ENCODE measurements at places on chromosomes 1 and 21.

- no peak for DNase-seq
Measured at GRCh38 chr1:76601465-76601864, 265.8 kb upstream of the ST6GALNAC5 start.

GRCh38 chr1:165897326-165898303 is 70.2 kb downstream of the UCK2 start:
- DNase-seq = no peak

DNA sequence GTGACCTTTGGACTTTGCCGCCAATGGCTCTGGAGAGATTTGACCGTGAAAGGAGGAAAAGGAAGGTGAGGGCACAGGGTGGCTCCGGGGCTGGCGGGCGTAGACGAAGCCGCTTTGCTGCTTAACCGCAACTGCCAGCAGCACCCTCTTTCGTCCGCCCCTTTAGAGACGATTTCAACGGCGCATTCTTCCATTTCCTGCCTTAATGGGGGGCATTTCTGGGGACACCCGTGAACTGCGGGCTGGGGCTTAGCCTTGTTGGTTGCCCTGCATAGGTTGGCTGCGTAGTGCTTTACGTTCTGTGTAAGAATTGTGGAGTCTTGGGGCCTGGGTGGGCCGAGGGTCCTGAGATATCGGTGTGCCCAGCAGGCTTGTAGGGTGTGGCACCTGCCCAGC is 6.7 kb upstream of the NPHP4 start:
- no peak for DNase-seq

- no peak for DNase-seq
Measured at GRCh38 chr1:152049291-152050083, 12.7 kb upstream of the S100A11 start.

GRCh38 chr1:223620297-223620897 is 45.1 kb downstream of the CAPN8 start:
- no peak for DNase-seq

- no peak for DNase-seq
Measured at GRCh38 chr1:152182431-152182830, 23.4 kb upstream of the RPTN start.

DNA sequence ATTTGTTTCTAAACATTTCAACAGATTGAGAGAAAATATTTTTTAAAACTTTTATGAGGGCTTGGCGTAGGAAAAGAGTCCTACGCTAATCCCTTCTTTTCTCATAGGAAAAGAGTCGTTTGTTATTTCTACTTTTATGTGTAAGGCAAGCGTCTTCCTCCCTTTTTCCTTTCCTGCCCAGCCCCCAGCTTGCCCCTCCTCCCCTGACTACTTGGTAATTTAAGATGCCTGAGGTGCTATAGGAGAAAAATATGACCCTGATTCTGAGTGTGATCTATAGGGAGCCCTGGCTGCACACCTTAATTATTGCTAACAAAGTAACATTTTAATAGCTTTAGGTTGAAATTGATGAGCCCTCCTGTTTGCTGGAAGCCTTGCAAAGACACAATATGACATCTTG is 373.6 kb downstream of the PBX1 start:
- no peak for DNase-seq

DNA sequence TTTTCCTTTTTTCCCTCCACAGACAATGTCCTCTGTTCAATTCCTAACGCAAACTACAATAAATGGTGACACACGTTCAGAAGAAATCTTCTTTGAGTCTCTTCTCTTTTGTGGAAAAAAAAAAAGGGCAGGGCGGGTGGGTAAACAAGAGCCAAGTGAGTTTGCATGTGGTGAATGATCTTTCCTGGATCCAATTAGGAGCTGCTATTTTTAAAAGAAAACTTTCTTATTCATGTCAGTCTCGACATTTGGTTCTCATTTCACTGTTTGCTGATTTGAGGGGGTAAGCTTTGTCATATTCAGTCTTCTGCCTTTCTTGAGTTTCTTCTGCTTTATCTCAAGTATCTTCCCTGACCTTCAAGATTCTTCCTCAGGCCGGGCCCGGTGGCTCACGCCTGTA is 29.2 kb upstream of the KIF1B start:
- DNase-seq = no peak

DNA sequence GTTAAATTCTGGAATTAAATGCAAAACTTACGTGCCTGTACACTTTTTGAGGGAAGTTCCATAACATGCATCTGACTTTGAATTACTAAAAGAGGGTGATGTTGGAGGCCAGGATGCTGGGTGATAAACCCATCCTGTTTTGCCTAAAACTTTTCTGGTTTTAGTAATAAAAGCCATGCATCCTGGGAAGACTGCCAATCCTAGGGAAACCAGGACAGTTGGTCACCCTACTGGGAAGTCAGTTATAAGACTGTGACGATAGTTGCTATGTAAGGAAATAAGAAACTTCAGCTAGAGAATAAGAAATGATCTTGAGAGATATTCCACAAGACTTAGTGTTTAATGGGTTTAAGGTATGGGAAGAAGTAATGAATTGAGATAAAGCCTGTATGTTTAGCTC is 336.6 kb upstream of the LYPLAL1 start:
- no peak for DNase-seq

GRCh38 chr1:157004327-157004726 is 41.2 kb downstream of the ARHGEF11 start:
- no peak for DNase-seq

DNA sequence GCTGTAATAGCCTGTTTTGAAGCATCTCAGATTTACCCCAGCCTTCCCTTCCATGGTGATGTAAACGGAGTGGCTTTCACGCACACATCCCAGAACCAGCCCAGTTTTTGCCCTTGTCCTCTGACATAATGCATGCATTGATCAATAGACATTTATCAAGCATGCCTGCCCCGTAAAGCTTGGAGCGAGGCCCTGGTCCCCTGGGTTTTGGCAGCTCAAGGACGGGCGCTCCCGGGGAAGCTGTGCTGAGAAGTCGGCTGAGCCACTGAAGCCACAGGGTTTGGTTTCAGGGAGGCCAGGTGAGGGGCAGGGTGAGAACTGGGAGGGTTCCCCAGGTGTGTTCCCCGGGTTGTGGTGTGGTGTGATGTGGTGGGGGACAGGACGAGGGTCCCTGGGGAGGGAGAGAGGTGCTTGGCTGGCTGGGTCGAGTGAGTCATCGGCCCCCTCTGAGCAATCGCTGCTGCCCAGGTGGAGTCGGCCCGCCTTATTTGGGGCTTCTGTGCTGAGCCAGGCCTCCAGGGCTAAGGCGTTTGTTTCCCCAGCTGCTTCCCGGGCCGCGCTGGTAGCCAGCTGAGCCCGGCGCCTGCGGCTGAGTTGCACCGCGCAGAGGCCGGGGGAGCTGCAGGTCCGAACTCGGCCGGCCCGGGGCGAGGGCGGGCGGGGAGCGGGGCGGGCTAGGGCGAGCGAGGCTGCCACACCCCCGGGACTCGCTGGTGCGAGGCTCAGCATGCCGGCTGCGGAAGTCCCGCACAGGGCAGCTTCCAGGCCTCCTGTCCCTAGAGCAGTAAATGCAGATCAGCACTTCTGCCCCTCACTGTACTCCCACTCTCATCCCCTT is 23.6 kb downstream of the ATP2B4 start:
- no peak for DNase-seq

DNA sequence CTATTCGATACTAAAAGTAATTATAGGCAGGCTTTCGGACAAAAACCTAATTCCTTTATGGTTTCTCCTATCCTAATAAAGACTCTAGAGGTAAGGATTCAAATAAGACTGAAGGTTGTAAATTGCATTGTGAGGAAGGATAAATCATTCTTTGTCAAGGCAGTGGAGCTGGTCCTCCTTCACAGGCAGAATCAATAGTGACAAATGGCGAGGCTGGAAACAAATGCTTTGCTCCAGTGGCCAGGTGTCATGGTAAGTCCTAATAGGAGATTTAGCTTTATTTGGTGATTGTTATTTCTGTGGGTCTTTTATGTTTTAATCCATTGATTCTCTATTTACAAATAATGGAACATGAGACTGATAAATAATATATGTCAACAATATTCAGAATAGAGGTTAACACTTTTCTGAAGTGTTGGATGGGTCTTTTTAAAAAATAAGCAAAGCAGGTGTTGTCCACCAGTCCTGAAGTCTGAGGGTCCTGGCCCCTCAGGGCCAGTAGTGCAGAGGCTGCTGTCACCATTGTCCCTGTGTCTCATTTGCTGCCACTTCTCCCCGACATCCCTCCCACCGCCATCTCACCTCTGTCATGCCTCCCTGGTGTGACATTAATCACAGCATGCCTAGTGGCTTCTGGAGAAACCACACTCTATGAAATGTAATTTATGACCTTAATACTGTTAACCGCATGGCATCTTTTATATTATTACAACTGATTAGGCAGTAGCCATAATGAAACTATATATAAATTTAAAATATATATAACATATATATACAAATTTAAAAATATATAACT is 120.9 kb upstream of the MAGI3 start:
- no peak for DNase-seq

DNA sequence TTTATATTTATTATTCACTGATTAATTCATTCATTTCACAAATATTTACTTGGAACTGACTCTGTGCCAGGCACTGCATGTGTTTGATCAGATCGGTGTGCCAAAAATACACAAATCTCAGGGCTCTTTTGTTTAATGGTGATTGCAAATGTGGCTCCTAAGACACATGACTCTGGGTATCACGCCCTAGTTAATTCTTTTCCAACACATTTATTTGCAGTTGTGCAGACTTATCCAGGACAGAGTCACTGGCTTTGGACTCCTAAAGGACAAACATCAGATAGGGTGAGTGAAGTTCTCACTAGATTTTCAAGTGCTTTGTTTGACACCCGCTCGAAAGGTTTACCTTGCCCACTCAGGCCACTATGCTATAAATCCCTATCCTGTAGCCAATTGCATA is 335.5 kb downstream of the BARHL2 start:
- no peak for DNase-seq

GRCh38 chr1:218297867-218298266 is 12.8 kb downstream of the RRP15 start:
- no peak for DNase-seq

- DNase-seq = no peak
Measured at GRCh38 chr21:21547368-21547953, 549.3 kb downstream of the NCAM2 start.

DNA sequence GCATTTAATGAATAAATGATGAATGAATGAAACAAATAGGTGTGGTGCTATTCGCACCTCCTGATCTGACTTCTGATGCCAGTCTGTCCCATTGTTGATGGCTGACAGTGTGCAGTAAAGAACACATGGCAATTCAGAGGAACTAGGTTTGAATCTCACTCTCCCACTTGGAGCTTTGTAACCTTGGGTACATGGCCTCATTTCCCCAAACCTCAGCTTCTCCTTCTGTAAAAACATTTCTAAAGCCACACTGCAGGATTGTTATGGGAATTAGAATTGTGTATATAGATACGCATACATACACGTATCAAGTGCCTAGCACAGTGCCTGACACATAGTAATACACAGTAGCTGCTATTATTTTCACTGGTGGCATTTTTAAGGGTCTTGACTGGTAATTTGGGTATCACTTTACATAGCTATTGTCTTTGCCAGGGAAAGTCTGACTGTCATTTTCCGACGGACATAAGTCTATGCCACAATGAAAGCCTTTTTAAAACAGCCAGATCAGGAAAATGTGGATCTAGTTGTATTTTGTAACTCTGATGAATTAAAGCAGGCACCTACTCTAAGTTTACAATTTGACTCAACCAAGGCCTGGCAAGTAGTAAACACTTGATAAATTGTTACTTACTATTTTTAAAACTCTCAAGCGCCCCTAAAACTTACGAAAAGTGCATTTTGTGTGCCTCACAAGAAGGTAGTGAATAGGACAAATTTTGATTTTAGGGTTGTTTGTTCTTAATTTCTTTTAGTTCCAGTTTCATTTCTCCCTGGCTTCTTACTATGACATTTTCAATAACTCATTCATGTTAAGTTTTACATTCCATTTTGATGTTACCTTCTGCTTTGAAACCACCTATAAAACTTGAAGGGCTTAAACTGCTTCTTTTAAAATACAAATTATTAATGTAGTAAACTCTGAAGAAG is 164.4 kb downstream of the SDCCAG8 start:
- no peak for DNase-seq

GRCh38 chr1:22876359-22877111 is 96.1 kb downstream of the LACTBL1 start:
- no peak for DNase-seq

GRCh38 chr1:4468386-4468785 is 186.0 kb upstream of the AJAP1 start:
- DNase-seq = no peak

GRCh38 chr1:153113416-153113815 is at the start of gene SPRR2F:
SPRR2F (minus strand) TSS chr1:153113516; CDS start chr1:153112733, 783 bp downstream.
- DNase-seq = no peak

DNA sequence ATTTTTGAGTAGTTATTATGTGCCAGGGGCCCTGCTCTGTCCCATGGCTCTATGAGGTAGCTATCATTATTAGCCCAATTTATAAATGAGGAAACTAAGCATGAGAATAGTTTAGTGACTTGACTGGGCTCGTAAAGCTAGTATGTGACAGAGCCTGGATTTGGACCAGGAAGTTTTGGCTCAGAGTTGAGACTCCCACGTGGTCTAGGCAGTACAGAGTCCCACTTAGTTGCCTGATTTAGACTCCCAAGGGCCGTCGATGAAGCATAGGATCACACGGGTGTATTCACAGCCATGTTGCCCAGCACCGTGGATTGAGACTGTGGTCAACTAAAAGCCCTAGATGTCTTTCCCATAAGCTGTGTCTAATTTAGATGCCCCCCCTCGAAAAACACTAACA is 81.7 kb downstream of the DDX20 start:
- no peak for DNase-seq

- DNase-seq = no peak
Measured at GRCh38 chr21:30479259-30479658, 908 bp downstream of the KRTAP19-1 start.

All from D721Med (cell line).